Tongue (tissue), 3 donors: ENCODE measurements at places on chromosomes 1 and 21. TPM values are rescaled to one million over a fixed set of nuclear protein-coding genes. Genes with fewer than 3 reads are reported as not detected.
A peak's percentile ranks its signal among the peaks of the same experiment; 100 is the strongest.

DNA sequence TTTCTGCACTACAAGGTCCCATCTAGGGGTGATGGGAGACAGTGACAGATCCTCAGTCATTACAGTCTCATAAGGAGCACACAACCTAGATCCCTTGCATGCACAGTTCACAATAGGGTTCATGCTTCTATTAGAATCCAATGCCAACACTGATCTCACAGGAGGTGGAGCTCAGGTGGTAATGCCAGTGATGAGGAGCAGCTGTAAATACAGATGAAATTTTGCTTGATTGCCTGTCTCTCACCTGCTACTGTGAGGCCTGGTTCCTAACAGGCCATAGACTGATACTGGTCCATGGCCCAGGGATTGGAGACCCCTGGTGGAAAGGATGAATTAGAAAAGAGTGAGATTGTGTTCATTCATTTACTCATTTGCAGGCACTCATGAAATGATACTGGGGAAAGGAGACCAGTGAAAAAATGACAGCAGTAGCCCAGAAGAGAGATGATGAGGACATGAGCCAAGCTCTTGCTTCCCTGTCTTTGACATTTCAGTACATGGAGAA is 251.6 kb upstream of the DUSP10 start:
- DNase-seq: no peak

Gene FAM229A
- 0.82 TPM for total RNA-seq

DNA sequence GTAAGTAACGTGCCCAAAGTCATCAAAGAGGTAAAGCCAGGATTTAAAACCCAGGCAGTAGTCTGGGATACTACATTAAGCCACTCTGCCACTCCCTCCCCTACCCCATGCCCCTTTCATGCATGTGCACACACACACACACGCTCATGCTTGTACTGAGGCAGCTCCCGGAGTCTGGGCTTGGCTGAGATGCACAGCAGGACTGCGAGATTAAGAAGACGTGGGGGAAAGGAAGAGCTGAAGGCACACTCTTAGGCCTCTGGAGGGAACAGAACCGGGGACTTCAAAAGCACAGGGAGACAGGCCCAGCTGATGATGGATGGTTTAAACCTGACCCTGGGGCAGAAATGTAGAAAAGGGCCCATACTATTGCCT is 98.3 kb downstream of the GLIS1 start:
- DNase-seq: no peak

GRCh38 chr1:181930187-181930586 is 131.3 kb downstream of the ZNF648 start:
- no peak for DNase-seq

DNA sequence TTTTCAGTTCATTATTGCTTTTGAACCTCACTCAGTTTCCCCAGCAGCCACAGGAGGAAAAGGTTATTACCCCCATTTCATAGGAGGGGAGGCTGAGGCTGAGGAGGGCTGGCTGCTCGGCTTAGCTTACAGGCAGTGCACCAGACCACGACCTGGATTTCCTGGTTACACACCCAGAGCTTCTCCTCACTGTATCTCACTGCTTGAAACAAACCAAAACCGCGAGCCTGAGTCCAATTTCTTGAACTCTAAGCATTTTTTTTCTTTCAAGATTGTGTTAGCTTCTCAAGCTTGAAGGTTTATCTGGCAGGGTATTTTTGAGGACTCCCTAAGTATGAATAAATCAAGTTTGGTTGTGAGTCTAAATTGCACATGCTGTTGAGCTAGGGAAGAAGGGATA is 188.9 kb upstream of the EDN2 start:
- no peak for DNase-seq

DNA sequence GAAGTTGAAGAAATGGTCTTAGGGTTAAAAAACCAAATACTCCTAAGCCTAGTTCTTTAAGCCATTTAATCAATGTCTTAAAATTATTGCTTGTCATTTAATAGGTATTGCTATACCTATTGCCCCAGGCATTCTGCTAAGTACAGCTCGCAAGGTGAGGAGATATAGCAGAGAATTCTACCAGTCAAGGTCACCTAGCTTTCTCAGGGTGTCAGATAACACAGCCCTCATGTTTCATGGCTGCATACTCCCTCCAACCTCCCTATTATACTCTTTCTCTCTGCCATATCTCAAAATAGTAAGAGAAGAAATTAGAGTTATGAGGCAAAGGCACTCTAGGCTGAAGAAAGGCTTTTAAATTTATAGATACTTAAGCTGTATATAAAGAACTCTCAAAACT is 68.4 kb upstream of the GPR88 start:
- DNase-seq: no peak

DNA sequence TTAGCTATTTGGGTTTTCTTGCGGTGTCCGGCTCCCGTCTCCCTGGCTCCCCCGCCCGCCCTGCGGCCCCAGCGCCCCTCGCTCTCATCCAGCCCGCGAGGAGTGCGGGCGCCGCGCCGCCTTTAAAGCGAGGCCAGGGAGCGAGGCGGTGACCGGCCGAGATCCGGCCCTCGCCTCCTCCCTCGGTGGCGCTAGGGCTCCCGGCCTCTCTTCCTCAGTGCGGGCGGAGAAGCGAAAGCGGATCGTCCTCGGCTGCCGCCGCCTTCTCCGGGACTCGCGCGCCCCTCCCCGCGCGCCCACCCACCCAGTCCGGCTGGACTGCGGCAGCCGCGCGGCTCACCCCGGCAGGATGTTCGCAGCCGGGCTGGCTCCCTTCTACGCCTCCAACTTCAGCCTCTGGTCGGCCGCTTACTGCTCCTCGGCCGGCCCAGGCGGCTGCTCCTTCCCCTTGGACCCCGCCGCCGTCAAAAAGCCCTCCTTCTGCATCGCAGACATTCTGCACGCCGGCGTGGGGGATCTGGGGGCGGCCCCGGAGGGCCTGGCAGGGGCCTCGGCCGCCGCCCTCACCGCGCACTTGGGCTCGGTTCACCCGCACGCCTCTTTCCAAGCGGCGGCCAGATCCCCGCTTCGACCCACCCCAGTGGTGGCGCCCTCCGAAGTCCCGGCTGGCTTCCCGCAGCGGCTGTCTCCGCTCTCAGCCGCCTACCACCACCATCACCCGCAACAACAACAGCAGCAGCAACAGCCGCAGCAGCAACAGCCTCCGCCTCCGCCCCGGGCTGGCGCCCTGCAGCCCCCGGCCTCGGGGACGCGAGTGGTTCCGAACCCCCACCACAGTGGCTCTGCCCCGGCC is 492 bp downstream of the HLX start:
- DNase-seq: no peak

- DNase-seq: no peak
Measured at GRCh38 chr1:925561-926421, 2.1 kb downstream of the SAMD11 start.

Gene ORC1
- total RNA-seq: 1.7 TPM

DNA sequence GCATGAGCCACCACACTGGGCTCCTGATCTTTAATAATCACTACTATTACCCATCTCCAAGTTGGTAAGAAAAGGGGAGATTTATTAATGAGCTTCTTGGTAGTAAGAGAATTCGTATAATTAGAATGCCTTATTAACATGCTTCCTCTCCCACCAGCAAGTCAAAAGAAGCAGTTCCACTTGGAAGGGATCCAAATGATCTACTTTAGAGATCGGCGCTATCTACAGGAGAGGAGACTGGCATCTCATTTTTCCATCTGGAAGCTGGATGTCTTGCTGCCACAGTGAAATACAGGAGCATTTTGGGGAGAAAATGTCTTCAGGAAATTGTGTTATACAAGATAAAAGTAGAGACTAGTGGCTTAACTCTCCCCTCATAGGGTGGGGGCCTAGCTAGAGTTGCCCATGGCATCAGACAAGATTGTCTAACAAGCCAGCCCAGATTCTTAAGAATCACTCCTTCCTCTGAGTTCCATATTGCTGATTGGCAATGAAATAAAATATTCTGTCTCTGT is 33.6 kb upstream of the CAMSAP2 start:
- DNase-seq: no peak

Gene CELA3A
- not detected for total RNA-seq

Gene ATP6V1G3
- total RNA-seq: not detected

Gene ADORA1
- 1.8 TPM for total RNA-seq

DNA sequence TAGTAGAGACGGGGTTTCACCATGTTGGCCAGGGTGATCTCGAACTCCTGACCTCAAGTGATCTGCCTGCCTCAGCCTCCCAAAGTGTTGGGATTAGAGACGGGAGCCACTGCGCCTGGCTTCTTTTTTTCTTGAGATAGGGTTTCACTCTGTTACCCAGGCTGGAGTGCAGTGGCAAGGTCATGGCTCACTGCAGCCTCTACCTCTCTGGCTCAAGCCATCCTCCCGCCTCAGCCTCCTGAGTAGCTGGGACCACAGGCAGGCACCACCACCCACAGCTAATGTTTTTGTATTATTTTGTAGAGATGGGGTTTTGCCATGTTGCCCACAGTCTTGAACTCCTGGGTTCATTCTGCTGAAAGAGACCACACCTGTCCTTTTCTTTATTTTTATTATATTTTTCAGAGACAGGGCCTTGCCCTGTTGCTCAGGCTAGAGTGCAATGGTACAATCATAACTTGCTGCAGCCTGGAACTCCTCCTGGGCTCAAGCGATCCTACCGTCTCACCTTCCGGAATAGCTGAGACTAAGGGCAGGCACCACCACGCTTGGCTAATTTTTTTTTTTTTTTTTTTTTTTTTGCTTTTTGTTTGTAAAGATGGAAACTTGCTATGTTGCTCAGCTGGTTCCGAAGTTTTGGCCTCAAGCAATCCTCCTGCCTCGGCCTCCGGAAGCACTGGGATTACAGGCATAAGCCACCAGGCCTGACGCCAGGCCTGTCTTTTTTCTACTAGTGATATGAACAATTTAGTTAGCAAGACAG is 3.1 kb downstream of the LMNA start:
- peak; percentile 65 for DNase-seq

DNA sequence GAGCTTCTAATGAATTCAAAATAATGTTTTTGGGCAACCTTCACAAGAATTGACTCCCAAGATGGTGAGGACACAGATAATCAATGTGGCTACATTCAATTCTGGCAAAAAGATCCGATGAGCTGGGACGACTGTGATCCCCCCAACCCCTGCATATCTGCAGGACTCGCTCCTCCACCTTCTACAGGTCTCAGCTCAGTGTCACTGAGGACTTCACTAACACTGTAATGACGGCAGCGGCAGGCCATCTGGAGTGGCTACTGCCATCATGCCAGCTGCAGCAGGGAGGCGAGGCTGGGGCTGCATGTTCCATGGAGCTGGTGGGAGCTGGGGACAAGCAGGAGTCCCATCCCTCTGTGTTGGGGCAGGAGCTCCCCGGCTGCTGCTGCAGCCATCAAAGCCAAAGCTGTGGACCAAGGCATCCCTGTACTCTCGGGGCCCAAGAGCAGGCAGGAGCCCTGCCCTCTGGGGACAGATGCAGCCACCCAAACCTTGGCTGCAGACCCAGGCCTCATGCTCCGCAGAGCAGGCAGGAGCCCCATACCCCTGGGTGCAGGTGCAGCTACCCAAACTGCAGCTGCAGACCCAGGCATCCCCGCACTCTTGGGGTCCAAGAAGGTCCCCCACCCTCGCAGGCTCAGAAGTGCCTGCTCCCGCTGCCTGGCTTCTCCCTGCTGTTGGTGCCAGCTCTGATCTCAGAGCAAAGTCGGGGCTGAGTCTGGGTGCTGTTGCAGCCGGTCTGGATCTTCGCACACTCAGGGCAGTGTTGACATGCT is 12.2 kb upstream of the DHRS3 start:
- DNase-seq: no peak

DNA sequence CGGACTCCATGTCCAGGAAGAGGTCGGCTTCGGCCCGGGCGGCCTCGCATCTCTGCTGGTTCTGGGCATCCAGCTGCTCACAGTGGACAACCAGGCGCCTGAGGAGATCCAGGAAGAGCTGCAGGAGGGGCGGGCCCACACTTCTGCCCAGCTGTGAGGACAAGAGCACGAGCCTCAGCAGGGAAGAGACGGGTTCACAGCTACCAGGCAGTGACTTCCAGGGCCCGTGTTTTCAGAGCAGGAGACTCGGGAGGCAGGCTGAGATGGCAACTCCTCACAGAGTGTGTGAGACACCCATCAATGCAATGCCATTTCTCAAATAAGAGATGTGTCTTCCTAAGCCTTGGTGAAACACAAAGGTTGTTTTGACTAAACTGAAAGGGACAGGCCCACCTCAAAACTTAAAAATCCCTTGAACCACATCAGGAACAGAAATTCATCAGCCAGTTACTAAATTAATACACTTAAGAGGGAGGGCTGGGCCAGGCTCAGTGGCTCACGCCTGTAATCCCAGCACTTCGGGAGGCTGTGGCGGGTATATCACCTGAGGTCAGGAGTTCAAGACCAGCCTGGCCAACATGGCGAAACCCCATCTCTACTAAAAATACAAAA is 43.4 kb downstream of the URB1 start:
- DNase-seq: no peak

- DNase-seq: no peak
Measured at GRCh38 chr21:46091118-46091517, 6.8 kb upstream of the COL6A2 start.

DNA sequence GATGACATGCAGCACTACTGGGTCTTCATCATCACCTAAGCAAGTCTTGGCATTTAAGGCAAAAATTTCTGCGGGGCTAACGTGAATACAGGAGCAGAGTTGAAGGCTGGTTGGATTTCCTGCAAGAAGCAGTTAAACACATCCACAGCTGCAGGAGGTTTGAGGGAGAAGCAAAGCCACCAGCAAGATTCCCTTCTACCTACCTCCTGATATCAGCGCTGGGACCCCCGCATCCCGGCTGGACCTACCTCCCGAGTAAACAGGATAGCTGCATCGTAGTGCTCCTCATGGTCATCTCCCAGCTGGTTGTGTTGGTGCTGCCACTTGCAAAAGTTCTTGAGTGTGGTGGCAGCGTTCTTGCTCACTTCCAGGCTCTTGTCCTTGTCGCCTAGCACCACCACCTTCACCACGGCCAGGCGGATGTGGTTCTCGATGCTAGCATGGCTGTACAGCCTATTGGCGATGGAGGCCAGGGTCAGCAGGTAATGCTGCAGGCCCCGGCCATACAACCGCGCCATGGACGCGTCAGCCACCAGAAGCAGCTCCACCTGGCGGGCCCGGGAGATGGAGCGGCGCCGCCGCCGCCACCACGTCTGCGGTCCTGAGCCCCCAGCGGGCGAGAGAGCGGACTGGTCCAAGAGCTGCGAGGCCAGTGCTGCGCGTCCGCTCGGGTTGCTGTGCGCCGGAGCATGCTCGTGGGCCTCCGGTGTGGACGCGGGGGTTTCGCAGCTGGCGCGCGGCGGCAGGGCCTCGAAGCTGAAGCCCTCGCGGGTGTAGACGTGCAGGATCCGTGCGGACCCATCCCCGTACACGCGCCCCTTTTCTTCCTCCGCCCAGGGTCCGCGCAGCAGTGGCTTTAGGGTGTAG is 1.6 kb downstream of the ADAMTS5 start:
- DNase-seq: peak; percentile 73

GRCh38 chr1:30845904-30846290 is 62.7 kb downstream of the SDC3 start:
- DNase-seq: no peak

DNA sequence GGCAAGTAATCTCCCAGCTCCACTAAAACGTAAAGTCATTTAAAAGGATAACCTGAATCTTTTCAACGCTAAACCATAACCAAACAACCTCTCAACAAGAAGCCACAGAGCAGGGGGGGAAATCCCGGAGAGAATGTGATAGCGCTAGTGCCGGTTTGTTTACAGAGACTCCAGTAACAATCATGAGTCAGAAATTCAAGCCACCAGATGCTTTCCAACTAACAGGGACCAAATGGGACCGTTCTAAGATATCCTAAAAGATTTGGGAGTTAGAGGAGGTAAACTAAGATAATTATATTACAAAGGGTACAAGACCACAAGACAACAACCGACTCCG is 825 bp downstream of the DCAF8 start:
- DNase-seq: peak; percentile 79

- DNase-seq: no peak
Measured at GRCh38 chr1:1853593-1854257, 37.2 kb downstream of the GNB1 start.

- no peak for DNase-seq
Measured at GRCh38 chr1:224637936-224638335, 21.8 kb downstream of the CNIH3 start.

- DNase-seq: no peak
Measured at GRCh38 chr1:235709018-235709417, 59.4 kb upstream of the GNG4 start.
